ENCODE measurements at places on chromosomes 5 and 9.
A peak's percentile ranks its signal among the peaks of the same experiment; 100 is the strongest.

DNA sequence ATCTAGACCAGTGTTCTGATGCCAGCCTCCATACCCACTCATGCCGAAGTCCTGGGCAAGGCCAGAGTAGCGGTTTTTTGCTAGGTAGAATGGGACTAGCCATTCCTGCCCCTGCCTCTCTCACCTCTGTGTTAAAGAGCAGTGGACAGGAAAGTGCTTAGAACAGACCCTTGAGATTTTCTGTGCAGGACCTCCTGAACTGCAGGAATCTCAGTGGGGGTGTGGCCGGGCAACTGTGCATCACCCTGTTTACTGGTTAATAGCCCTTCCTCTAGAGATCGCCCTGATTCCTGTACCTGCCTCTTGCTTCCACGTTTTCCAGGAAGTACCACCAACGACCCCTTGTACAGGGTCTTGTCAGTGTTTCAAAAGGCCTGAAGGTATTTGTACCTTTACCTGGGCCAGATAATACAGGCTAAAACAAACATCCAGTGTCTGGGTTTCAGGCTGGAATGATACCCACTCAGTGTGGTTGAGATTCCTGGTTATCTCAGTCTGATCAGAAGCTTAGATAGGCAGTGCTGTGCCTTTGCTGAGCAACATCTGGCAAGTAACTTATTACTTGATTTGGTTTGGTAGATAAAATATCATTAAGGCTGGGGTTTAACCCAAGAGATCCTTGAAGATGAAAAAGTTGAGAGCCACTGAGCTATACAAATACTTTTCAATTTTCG, 65.9 kb downstream of the RGS3 start:
- DNase-seq, result no peak

DNA sequence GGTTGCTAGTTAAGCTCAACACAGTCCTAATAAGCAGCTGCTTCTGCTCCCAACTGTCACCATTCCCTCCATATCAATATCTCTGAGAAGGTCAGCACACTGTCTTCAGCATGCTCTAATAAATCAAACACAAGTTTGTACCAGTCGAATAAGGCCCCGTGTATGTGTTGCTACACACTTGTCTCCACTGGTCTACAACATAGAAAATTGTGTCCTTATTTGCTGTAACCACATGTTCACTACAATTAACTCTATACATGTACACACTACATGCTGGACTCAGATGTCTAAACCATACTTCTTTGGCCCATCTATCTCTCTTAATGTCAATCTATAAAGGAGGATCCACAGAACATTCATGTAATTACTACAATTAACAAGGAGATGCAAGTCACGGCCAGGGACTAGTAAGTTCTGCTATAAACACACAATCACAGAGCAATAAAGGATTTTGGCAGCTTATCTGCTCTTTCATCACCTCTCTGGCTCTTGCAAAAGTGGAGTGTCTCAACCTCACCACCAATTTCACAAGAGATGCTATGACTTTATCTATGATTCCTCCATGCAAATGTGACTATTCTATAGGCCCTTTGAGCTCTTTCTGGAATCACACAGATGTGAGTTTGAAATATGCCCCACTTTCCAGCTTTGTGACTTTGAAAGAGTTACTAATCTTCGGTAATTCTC, 143.9 kb downstream of the SEMA5A start:
- no peak for DNase-seq

- no peak for DNase-seq
These were observed 927 bp upstream of the CDO1 start for GRCh38 chr5:115817386-115817785.

DNA sequence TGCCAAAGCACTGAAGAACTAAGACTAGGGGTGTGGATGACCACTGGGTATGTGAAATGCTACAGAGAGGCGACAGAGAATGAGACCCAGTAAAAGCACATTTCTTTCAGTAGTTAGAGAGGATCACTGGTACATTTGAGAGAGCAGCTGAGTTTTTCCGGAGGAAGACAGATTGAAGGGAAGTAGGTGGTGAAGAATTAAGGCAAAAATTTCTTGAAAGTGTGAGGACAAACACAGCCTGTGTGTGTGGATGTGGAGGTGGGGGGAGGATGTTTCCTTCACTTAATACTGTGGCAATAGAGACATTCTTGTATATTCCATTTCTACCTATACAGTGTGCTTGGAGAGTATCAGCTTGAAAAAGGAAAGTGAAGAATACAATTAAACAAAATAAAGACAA, 871.2 kb upstream of the DMAC1 start:
- DNase-seq, result no peak

GRCh38 chr5:9283473-9283872, 262.4 kb downstream of the SEMA5A start:
- no peak for DNase-seq

- no peak for DNase-seq
These were observed 8.3 kb downstream of the CDC14B start for GRCh38 chr9:96611302-96611701.

- no peak for DNase-seq
These were observed 228.8 kb downstream of the AP3B1 start for GRCh38 chr5:78065663-78066062.

- peak; percentile 93 for DNase-seq
These were observed 702 bp downstream of the CDC20B start for GRCh38 chr5:55172051-55172899.

DNA sequence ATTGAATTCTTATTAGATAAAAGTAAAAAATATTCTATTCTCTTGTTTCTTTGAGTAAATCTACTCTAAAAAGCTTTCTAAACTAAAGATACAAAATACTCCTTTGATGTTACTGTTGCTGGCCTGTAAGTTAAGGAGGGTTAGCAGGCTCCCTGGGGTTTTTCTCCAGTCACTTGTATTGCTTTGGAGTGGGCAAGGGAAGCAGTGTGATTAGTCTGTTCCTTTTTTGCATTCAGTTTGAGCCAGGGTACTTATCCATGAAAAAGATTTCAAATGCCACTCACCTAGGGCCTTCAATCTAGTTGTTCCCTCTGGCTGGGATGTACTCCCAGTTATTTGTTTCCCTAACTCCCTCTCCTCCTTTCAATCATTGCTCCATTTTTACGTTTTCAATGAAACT, 256.2 kb upstream of the SMC2 start:
- DNase-seq, result no peak

DNA sequence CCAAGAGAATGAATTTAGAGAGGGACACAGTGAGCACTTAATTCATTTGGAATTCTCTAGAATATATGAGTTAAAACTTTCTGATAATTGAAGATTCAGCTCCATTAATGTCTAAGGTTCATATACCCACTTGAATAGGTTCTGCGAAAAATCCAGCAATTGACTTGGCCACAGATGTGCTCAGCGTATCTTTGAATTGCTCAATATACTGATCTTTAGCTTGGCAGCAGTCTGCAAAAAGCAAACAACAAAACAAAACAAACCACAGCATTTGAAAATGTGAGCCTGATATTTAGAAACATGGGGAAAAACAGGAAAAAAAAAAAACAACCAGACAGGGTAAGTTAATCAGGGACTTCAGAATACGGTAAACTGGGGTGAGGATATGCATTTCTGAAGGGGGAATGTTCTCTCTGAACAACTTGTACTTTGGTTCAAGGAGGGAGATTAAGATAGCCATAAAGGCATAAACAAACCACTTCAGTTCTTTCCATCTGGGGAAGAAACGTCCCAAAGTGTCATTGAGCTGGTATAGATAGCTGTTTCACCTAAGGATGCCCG, 21.4 kb downstream of the AGXT2 start:
- no peak for DNase-seq

- no peak for DNase-seq
These were observed 120.7 kb upstream of the RAI14 start for GRCh38 chr5:34535433-34535832.

- peak; percentile 9 for DNase-seq
These were observed 555.5 kb downstream of the CDH9 start for GRCh38 chr5:26482810-26483375.

DNA sequence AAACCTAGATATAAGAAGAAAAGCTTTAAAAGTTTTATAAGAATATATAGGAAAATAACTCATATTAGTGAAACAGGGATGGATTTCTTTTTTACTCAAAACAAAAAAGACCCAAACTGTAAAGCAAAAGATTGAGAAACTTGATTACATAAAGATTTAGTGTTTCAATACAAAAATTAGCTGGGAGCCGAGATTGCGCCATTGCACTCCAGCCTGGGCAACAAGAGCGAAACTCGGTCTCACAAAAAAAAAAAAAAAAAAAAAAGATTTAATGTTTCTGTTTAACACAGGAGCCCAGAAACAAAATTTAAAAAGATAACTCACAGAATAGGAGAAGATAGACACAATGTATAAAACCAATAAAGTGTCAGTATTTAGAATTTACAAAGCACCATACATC, 45.2 kb downstream of the CDC14B start:
- no peak for DNase-seq

DNA sequence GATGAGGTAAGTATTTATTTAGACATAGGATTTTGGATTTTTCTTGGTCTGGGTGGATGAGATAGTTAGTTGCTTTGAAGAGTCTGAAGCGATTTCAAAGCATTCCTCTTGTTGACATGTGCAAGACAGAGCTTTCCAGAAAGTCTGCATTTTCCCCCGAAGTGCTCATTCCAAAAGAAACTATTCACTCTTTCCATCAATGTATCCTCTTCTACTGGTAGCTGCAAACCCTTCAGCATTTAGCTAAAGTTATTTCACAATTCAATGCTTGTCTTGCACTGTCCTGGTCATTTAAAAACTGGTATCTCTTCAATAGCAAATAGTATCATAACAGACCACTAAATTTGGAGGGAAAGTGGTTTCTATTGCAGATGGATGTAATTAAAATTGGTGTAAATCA, 13.0 kb downstream of the NREP start:
- DNase-seq, result no peak

- DNase-seq, result no peak
These were observed 612.9 kb downstream of the IRX1 start for GRCh38 chr5:4208537-4208936.

DNA sequence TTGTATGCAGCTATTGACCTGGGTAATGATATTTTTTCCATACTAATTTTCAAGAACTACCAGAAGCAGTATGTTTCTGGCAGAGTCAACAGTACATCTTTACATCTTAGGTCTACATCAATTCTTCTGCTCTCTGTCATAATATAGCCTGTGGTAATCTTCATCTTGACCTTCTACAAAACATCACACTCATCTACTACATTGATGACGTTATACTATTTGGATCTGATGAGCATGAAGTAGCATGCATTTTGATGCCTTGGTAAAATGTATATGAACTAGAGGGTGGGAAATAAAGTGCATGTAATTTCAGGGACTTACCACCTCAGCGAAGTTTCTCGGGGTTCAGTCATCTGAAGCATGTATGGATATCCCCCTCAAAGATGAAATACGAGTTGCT, 629.7 kb upstream of the SGCD start:
- no peak for DNase-seq

GRCh38 chr9:90801973-90802322, 329 bp downstream of the SYK start:
- DNase-seq, result no peak

GRCh38 chr5:95080030-95080429, 204.9 kb downstream of the MCTP1 start:
- DNase-seq, result no peak

- no peak for DNase-seq
These were observed 150.7 kb upstream of the IRX2 start for GRCh38 chr5:2902186-2902585.

GRCh38 chr5:181088289-181088688, 42.7 kb downstream of the OR2V1 start:
- DNase-seq, result peak; percentile 61

GRCh38 chr9:76626141-76626540, 138.1 kb upstream of the PCA3 start:
- DNase-seq, result peak; percentile 78

- DNase-seq, result no peak
These were observed 493.8 kb downstream of the KIF4B start for GRCh38 chr5:155507363-155507762.

GRCh38 chr9:88193766-88194165, 55.5 kb upstream of the SPATA31C2 start:
- DNase-seq, result no peak

GRCh38 chr9:74132986-74133385, 364.1 kb upstream of the RORB start:
- DNase-seq, result no peak

GRCh38 chr9:107883496-107884124, 394.0 kb upstream of the KLF4 start:
- DNase-seq, result no peak

GRCh38 chr9:97518909-97519307, 17.4 kb downstream of the TMOD1 start:
- DNase-seq, result no peak

DNA sequence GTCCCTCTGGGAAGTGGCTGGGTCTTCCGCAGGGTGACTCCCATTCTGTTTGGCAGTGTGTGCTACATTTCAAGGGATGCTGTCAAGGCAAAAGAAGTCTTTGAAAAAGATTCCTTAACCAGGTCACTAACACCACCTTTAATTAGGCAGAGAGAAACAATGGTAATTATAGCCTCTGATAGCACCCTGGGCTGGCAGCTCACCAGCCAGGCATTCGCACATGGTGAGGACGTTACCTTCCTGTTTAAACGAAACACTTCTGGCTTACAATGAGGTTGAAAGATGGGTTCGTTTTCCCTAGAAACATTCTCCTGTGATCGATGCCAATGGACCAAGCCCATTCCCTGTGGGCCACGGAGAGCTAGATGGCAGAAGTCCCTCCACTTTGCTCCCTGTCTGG, 230.1 kb upstream of the PANK3 start:
- no peak for DNase-seq

- no peak for DNase-seq
These were observed 299.7 kb downstream of the NFIB start for GRCh38 chr9:14014218-14014617.

GRCh38 chr9:134139081-134139480, 3.2 kb downstream of the WDR5 start:
- no peak for DNase-seq

DNA sequence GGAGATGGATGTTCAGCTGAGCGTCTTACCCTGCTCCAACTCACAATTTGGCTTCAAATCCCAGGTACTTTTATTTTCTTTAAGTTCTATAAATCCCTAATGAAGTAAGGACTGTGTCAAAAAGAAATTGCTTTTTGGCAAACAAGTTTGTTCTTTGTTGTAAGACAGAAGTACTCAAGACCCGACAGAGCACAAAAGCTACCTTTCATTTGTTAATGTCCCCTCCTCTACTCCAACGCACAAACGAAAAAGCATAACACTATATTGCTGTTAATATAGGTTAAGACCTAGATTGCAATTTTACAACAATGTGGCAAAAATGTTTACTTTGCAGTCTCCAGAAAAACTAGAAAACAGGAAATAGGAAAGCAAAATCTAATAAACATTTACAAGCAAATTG, 595.4 kb upstream of the DMAC1 start:
- no peak for DNase-seq

DNA sequence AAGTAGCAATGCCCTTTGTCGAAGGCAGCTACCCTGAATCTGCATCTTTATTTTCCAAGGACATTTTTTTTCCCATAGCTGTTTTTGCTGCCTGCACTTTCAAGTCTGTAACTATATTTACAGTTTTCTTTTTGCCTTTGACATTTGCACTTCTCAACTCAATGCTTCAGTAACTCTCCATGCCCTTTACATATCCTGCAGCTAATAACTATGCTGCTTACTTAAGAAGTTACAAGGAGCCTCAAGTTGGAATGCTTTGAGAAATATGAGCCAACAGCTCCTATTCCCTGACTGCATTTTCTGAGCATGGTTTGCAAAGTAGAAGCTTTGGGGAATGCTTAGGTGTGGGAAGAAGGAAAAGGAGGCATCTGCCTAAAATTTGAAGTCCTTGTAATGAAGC, 194.8 kb upstream of the TRPC7 start:
- DNase-seq, result no peak

GRCh38 chr5:139103762-139104161, 94.4 kb downstream of the SIL1 start:
- DNase-seq, result no peak

- no peak for DNase-seq
These were observed 17.5 kb downstream of the TGFBI start for GRCh38 chr5:136046246-136046645.
